ENCODE measurements at places on chromosomes 4 and X.
A peak's percentile ranks its signal among the peaks of the same experiment; 100 is the strongest.

DNA sequence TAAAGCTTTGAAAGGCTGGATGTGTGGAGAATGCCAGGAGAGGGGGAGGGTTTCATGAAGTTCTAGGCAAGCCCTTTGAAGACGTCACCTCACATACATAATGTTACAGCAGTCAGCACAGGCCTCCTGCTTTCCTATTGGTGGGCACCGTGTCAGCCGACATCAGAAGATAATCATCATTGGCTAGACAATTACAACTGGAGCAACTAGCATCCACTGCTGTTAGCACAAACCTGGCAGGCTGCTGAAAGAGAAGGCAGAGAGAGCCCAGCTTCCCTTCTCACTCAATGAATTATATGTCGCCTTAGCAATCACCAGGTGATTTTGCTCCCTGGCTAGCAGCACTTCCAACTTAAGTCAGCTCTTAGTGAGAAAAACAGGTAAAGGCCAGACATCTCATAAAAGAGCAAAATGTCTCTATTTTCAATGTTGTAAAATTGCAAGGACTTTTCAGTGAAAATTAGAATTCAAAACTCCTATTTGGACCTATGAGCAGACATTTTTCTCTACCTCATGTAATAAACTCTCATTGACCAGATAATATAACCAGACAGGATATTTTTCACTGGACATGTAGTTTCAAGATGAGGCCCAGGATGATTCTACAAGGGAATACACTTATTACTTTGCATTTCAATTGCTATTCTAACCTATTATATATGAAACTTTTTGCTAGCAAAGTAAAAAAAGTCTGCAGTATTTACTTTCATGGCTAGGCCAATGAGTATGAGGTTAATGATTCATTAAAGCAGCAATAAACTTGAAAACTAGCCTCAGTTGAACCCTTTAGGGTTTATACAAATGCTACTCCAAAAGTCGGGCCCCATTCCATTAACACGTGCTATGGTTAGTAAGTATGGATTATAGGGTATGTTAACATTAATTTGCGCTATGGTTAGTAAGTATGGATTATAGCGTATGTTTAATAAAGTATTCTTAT, 4.3 kb downstream of the ELOVL6 start:
- peak; percentile 35 for DNase-seq

GRCh38 chr4:66202870-66203269, 532.6 kb upstream of the EPHA5 start:
- no peak for DNase-seq

DNA sequence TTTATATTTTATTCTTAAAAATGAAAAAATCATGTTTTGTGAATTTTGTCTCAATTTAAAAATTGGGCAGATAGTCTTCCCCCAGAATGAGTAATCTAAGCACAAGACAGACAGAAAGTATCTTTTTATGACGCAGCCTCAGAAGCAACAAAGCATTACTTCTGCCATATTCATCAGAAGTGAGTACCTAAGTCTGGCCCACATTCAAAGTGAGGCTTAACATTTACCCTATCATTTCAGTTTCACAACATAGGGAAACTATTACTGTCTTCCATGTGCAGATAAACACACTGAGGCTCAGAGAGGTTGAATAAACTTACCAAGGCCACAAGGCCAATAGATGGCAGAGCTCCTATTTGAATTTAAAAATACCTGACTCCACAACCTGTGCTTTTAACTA, 4.4 kb upstream of the PRDX4 start:
- no peak for DNase-seq

GRCh38 chrX:1741816-1742394, 127.0 kb downstream of the ASMT start:
- DNase-seq: no peak

DNA sequence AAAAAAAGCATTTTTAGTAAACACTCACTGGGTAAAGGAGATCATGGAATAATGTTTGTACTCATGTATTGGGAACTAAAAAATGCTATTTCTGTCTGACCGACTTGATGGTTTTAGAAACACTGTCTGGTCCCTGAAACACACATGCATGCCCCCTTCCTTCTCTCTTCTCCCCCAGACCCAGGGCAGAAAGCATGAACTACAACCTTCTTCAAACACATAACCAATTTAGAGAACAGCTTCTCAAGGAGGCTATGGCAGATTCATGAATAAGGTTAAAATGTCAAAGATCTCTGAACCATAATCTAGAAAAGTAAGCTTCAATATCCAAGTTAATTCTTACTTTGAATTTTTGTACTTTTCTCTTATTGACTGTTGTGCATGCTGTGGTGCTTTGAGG, 6.0 kb downstream of the CCNA2 start:
- DNase-seq: no peak

DNA sequence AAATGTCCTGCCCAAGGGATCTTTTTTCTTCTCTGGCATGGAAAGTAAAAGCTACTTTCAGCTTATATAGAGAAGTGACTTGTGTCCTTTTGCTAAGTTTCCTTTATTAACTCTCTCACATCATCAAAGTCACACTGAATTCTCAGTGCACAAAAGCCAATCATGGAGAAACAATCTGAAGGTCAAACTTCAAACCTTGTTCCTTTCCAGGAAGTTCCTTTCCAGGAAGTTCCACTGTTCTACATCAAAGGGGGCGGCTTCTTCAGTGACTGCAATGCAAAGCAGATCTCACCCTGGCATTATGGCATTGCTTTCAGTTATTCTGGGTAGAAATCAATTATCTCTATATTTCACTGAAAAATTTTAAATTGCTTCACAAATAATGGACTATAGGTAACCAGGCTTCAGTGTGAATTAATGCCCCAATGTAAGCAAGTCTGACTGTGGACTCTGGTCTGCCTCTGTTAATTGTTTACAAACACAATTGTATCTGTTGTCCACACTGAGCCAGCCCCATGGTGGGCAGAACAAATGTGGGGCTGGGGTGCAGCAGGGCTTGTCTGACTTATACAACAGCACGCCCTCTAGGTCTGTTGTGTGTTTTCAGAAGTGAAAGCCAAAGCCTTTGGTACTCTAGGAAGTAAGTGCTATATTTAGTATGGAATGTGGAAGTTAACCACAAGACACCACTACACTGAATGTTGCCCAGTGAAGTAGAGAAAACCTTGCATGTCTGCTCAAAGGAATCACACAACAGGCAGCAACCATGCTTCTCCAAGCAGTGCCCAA, 98.8 kb downstream of the CDS1 start:
- no peak for DNase-seq

DNA sequence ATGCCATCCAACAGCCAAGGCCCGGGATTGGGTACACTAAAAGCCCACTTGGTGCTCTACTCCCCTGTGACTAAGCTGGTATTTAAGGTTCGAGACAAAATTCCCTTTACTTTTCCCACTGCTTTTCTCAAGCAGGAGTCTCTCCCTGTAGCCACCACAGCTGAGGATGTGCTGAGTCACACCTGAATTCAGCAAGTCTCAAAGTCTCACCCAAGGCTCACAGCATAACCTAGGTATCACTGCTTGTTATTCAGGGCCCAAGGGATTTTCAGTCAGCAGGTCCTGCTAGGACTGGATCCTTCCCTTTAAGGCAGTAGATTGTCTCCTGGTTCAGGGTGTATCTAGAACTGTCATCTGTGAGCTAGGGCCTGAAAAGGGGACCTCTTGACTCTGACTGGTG, 39.2 kb downstream of the FMR1NB start:
- DNase-seq: no peak

DNA sequence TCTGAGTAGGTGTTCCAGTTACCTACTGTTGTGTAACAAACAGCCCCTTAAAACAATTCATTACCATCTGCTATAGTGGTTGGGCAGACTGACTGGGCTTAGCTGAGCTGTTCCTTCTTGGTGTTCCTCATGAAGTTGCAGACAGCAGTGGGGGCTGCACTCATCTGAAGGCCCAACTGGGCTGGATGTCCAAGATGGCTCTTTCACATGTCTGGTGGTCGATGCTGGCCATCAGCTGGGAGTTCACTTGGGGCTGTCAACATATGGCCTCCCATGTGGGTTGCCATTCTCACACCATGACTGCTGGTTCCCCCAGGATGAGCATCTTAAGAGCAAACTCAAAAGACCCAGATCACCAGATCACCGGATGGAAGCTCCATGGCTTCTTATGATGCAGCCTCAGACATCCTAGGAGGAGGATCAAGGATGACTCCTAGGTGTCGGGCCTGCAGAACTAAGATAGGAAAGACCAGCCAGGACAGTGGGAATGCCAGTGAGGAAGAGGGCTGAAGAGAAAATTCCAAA, 34.3 kb upstream of the PPP2R2C start:
- no peak for DNase-seq

GRCh38 chr4:6941796-6942195, 32.2 kb downstream of the TBC1D14 start:
- no peak for DNase-seq

DNA sequence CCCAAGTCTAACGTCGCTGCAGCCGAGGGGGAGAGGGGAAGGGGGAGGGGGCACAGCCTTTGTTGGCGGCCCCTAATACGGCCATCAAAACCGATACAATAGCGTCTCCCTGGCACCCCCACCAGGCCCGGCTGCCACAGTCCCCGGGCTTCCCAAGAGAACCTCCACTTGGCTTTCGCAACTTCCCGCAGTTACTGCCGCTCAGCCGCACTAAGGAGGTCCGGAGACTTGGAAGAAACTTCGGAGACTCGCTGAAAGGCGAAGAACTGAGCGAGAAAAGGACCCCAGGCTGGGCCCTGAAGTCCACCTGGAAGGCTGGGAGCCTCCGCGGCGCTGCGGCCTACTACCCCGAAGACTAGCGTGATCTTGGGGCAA, 2.8 kb downstream of the NKX6-1 start:
- DNase-seq: no peak

- no peak for DNase-seq
Observed at GRCh38 chr4:13483768-13484121, 395 bp downstream of the RAB28 start.

- no peak for DNase-seq
Observed at GRCh38 chr4:1958276-1959103, 50.3 kb downstream of the NELFA start.

- DNase-seq: no peak
Observed at GRCh38 chrX:152635941-152636340, 1.8 kb upstream of the GABRQ start.

GRCh38 chr4:181870326-181870725, 372.9 kb upstream of the TENM3 start:
- no peak for DNase-seq

- no peak for DNase-seq
Observed at GRCh38 chrX:148577741-148578140, 77.3 kb downstream of the AFF2 start.

DNA sequence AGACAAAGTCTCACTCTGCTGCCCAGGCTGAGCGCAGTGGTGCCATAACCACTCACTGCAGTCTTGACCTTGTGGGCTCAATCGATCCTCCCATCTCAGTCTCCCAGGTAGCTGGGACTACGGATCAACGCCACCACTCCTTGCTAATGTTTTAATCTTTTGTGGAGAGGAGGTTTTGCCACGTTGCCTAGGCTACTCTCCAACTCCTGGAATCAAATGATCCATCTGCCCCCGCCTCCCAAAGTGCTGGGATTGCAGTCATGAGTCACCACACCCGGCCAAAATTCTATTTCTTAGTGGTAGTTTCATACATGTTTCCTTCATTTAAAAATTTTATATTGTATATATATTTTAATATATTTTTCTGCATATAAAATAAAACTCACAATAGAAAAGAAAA, 125.8 kb upstream of the CLNK start:
- DNase-seq: no peak

GRCh38 chrX:154372612-154373022, 1.8 kb downstream of the FLNA start:
- DNase-seq: no peak

- DNase-seq: no peak
Observed at GRCh38 chr4:187289371-187289770, 565.7 kb upstream of the FAT1 start.

- no peak for DNase-seq
Observed at GRCh38 chr4:152172146-152172545, 363.7 kb downstream of the FBXW7 start.

GRCh38 chr4:128600996-128601871, 208.3 kb upstream of the JADE1 start:
- no peak for DNase-seq

GRCh38 chr4:42750091-42750490, 93.2 kb upstream of the ATP8A1 start:
- DNase-seq: no peak

DNA sequence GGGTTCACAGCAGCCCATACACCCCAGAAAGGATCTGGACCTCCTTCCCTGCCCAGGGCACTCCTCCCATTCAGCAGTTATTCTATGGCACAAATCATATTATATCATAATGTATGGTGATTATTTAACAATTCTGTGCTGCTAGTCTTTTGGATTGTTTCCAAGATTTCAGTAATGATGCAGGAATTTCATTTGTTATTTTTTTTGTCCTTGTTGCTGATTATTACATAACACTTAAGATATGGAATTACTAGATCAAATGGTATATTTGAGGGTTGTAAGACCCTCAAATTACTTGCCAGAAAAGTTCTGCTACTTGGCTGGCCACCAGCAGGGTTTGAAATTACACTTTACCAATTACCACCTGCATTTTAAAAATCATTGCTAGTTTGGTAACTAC, 36.4 kb downstream of the QDPR start:
- DNase-seq: no peak

DNA sequence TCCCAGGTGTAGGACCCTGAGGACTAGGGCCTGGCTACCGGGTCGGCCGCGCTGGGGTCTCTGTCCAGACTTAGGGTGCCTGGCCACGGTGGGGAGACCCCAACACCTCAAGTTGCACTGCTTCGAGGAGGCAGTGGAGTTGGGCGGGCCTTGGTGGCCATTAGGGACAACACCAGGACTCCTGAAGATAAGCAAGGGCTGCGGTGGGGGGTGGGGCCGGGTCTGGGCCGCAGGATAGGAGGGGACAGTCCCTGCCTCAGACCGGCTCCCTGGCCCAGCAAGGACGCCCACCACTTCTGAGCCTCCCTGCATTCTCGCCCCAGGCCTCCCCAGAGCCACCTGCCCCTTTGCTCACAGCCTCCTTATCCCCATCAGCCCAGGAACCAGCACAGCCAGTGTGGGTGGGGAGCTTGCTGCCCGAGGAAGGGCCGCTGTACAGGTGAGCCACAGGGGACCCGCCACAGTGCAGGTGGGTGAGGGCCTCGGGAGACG, 5.5 kb upstream of the MXD4 start:
- no peak for DNase-seq

GRCh38 chrX:20063153-20063552, 53.6 kb downstream of the MAP7D2 start:
- no peak for DNase-seq

GRCh38 chrX:70208479-70208878, 26.0 kb upstream of the AWAT1 start:
- DNase-seq: no peak

DNA sequence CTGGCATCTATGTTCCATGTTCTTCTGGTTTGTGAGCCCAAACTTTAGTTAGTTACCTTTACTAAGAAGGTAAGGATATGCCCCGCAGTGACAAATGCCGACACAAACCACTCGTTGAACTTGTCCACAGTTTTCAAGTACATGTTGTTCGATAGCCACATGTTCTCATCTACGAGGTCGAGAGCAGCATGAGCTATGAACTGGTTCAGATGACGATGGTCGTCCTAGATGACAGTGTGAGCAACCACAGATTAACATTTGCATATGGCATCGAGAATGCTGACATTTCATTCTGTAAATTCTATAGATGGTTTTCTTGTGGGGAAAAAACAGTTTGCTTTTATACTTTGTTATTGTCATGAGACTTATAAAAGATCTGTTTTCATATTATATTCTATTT, 18.0 kb downstream of the TRAPPC2 start:
- DNase-seq: no peak
